ENCODE measurements at places on chromosomes 5 and 9. TPM values are rescaled to one million over a fixed set of nuclear protein-coding genes. Genes with fewer than 3 reads are reported as not detected.
A peak's percentile ranks its signal among the peaks of the same experiment; 100 is the strongest.

The GGTA1 gene
- total RNA-seq = not detected

DNA sequence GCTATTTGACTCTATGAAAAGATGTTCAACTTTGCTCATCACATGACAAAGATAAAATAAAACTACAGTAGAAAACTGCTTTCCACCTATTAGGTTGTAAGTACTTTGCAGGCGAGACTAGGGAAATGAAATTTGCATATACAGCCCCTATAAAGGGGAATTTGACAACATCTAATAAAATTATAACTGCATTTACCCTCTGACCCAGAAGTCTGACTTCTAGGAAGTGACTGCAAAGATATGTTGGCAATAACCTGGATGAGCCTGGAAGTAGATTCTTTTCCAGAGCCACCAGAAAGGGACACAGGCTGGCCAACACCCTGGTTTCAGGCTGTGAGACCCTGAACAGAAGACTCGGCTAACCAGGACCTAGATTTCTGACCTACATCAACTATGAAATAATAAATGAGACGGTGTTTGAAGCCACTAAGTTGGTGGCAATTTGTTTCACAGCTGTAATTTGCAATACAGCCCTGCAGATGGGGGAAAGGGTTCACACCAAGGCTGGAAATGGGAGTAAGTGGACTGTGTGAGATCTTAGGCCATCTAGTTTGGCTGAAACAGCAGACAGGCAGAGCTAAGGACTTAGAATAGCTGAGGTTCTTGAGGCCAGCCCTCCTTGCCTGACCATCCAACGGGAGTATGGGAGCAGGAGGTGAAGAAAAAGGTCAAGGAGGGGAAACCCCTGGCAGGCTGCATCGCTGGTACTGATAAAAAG, 106.6 kb downstream of the SIL1 start:
- DNase-seq = peak; percentile 17

The FOXD4 gene
- total RNA-seq = 0.32 TPM

DNA sequence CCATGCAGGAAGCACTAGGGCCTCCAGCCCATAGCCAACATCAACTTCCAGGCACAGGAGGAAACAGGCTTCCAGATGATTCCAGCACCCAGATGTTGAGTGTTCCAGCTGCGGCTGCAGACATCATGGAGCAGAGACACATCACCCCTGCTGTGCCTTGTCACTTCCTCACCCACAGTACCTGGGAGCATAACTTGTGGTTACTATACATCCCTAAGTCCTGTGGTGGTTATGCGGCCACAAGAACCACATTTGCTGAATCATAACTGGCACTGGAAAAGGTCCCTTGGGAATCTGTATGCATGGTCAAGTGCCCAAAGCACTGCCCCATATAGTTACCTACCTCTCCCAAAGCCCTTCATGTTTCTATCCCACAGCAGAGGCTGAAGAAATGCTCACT, 56.6 kb downstream of the WHRN start:
- DNase-seq = no peak

Measured in transverse colon (tissue), 4 donors.